ENCODE measurements at places on chromosomes 1 and 21.

- no peak for DNase-seq
These were observed 11.1 kb downstream of the ZFYVE9 start for GRCh38 chr1:52153010-52153409.

DNA sequence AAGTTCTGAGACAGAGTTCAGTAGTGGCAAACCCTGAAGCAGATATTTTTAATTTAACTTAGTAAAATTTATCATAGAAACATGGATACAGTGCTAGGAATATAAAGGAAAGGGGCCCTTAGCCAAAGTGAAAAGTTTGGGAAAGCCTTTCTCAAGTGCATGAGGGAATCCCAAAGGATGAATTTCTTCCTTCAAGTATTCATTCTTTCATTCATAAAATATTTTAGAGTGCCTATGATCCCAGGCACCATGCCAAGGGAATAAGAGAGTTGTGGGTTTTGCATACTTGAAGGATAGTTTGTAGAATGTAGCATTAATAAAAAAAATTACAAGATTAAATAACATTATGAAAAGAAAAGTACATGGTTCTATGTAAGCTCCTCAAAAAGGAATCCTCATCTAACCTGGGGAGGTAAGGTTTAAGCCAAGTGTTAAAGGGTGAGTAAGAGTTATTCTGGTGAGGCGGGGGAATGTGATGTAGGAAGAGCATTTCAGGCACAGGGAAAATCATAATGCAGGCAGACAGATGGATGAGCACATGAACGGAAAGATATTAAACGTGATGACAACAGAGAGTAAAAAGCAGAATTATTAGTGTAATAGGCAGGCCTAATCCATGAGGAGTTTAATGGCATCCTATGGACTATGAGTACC, 40.4 kb upstream of the NTNG1 start:
- DNase-seq = no peak

GRCh38 chr1:176885751-176886150, 278.8 kb downstream of the ASTN1 start:
- DNase-seq = no peak

DNA sequence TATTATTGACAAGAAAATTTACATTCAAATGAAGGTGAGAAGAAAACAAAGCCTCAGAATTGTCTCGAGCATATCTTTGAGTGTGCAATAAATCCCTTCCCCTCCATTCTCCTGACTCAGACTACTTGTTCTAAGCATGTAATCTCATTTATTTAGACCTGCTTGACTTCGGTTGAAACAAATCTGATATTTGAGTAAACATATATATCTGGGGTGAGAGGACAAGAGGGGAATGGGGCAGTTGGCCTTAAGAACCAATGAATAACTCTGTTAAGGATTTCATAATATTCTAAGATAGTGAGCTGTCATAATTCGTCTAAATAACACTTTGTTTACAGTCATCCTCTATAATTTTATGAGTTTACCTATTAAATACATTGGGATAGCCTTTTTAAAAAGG, 142.7 kb downstream of the SIPA1L2 start:
- DNase-seq = no peak

GRCh38 chr21:29152916-29153315, 22.5 kb downstream of the MAP3K7CL start:
- no peak for DNase-seq

GRCh38 chr1:167668108-167668507, 38.1 kb downstream of the RCSD1 start:
- DNase-seq = no peak

DNA sequence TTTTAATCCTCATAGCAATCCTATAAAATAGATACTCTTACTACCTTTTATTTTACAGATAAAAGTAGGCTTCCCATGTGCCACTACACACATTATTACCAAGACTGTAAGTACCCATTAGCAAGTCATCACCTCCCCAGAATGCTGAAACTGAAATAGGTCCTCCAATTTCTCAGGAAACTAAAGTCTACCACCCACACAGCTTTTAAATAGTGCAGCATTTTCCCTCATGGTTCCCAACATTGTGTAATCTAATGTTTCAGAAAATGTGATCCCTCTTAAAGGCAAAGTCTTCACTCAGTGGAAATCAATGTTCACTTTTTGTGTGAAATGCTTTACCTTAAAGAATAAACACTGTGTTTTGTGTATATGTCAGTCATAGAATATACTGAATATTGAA, 356.5 kb downstream of the GPATCH2 start:
- DNase-seq = no peak

- DNase-seq = no peak
These were observed at the start of gene CLDN19 for GRCh38 chr1:42739753-42740700. CLDN19 (minus strand) TSS chr1:42740236; CDS start chr1:42740063, 173 bp downstream.

DNA sequence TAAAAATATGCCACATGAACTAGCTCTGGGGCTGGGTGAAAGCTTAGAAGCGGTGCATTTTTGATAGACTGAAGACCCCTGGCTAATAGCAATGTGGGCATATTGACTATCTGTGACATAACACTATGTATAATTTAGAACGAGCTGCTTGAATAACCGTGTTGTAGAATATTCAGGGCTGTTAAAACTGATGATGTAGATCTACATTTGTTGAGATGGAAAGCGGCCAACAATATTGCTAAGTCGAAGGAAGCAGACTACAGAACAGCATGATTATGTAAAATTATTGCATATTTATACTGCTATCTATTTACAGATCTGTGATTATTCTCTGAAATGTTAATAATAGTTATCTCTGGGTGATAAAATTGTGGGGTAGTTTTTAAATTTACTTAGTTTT, 41.1 kb upstream of the BCL10 start:
- no peak for DNase-seq

Data from activated CD4-positive, CD25-positive, alpha-beta regulatory T cell treated with anti-CD3 and anti-CD28 coated beads, Interleukin-2, amount 50 U/mL, for 72 hours (primary cell).